ENCODE measurements at places on chromosomes 2 and 18.

DNA sequence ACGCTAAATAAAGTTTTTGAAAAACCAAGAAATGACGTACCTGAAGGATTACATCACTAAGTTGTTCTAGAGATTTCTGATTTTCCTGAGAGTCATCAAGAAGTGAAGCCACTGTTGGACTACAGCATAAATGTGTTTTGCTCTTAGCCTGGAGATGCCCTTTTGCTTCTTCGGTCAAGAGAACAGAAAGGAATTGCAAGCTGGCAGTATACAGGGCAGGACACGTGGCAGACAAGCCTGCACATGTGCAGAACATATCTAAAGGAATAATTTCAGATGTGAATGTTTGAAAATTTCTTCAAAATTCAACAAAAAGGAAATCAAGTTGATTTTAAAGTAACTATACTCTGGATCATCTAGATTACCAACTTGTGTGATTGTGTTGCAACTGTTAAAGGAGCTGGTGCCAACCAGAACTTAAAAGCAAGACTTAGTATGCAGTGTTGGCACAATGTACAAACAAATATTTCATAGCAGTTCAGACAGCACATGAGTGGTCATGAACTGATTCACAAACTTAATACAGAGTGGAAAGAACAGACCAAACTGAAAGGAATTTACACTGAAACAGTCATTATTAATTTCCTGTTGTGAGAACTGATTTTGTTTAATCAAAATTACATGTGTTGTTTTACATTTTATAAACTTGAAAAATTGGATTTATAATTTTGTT is 100.4 kb upstream of the CD226 start:
- DNase-seq = no peak

DNA sequence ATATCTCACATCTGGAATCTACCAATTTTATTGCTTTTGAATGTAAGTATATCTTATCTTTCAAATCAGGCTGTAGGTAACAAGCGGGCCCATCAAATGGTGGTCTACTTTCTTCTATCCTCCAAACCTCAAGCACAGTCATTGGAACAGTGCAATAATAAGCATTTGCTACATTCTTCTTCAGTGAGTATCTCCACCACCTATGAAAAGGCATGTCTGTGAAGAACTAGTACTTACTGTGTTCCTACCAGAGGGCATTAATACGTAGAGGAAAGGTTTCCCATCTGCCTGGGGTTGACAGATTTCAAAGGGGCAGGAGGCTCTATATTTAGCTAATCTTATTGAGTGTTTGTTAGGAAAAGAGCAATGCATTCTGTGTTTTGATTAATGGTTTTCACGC is 411.1 kb downstream of the NCKAP5 start:
- DNase-seq = no peak

- no peak for DNase-seq
These were observed 176.3 kb downstream of the ZFP36L2 start for GRCh38 chr2:43049836-43050801.

GRCh38 chr2:230408244-230408842 is 7.7 kb upstream of the SP100 start:
- no peak for DNase-seq

DNA sequence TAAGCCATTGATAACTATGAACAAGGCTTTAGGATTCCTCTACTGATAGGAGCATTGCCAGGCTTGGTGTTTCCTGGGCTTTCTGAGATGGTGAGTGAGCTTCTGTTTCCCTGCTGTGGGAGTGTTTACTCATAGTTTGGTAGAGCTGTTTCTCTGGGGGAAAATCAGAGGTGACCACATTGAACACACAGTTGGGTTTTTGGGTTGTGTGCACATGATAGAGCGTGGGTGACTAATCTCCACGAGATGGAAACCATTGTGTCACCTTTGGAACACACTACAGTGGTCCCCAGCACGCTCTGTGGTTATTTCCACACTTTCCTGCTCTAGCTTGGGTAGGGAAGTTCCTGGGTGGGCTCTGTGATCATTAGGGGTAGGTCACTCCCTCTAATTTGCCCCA is 5.4 kb downstream of the IL1R1 start:
- peak; percentile 83 for DNase-seq

- DNase-seq = no peak
These were observed 23.9 kb downstream of the SP5 start for GRCh38 chr2:170739048-170739447.

GRCh38 chr2:158501301-158501700 is 44.5 kb downstream of the PKP4 start:
- DNase-seq = no peak

DNA sequence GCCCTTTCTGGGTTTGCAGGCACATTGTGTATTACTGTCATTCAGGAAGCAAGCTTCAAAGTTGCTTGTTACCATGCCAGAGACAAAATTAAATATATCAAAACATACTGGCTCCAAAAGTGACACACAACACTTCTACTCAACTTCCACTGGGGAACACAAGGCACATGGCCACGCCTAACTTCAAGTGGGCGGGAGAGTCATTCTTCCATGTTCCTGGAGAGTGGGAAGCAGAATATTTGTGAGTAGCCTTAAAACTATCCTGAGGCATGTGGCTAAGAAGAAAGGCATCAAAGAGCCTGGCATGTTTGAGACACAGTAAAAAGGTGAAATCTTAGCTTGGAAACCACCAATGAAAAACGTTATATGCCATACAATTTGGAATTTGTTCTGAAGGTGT is 90.5 kb upstream of the TACR1 start:
- DNase-seq = no peak

GRCh38 chr18:25875551-25876240 is 214.7 kb downstream of the SS18 start:
- DNase-seq = no peak

- DNase-seq = peak; percentile 53
These were observed 954 bp upstream of the CTDSP1 start for GRCh38 chr2:218398437-218399390.

DNA sequence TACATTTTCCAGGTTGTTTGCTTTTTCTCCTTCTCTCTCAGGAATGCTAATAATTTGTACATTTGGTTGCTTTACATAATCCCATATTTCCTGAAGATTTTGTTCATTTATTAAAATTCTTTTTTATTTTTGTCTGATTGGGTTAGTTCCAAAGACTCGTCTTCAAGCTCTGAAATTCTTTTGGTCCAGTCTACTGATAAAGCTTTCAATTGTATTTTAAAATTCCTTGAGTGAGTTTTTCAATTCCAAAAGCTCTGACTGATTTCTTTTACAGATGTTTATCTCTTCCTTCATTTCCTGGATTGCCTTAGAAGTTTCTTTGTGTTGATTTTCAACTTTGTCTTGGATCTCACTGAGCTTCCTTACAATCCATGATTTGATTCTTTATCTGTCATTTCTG is 50.0 kb downstream of the MBOAT2 start:
- DNase-seq = no peak

DNA sequence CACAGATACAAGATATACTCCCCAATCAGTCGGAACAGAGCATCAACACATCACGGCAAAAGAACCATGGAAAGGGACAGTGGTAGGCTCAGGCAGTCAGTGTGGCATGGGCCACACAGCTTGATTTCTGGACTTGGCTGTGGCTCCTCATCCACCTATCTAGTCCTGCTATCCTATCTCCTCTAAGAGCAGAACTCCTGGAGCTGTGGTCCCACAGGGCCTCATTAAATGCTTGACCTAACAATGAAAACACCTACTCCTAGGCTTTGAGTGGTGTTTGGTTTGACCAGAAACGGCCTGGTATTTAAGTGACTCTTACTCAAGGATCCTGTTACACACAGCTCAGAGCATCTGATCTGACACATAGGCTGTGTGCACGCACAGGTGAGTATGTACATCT is 33.6 kb upstream of the SMAD2 start:
- no peak for DNase-seq

DNA sequence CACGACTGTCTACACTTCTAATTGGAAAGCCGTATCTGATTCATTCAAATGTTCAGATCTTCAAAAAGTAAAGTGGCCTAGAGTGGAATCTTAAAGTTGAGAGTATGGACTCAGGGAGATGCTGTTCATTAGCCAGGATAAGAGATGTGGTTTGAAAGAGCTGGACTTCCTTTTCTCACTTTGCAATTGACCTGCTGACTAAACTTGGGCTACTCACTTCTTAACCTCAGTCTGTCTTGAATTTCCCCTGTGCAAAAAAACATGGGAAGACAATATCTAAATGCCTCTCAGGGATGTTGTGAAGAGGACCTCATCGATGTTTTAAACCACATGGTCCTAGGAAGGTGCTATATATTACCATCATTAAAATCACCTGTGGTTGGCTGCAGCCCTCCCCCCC is 64.1 kb downstream of the BCL2 start:
- no peak for DNase-seq

GRCh38 chr18:23131693-23132319 is 3.5 kb upstream of the CABLES1 start:
- DNase-seq = peak; percentile 79

- no peak for DNase-seq
These were observed 189.1 kb downstream of the UBE2E3 start for GRCh38 chr2:181169503-181169902.

- no peak for DNase-seq
These were observed 50.9 kb upstream of the PHLPP1 start for GRCh38 chr18:62664414-62664813.

DNA sequence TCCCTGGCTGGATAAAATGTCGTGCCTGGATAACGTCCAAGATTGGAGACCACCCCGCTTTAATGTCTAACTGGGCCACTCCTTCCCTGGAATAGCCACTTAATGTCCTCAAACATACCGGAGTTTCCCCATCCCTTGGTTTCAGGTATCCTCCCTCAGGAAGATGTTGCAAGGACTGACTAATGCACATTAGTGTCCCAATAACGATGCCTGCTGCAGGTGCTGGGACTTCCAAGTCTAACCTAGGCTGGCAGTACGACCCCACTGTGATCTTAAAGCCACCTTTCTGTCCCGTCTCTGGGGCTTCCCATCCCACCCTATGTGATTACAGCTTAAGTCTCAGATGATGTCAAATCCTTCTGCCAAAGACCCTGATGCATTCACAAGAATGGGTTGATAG is 1.1 kb upstream of the ATP6V1C2 start:
- no peak for DNase-seq

DNA sequence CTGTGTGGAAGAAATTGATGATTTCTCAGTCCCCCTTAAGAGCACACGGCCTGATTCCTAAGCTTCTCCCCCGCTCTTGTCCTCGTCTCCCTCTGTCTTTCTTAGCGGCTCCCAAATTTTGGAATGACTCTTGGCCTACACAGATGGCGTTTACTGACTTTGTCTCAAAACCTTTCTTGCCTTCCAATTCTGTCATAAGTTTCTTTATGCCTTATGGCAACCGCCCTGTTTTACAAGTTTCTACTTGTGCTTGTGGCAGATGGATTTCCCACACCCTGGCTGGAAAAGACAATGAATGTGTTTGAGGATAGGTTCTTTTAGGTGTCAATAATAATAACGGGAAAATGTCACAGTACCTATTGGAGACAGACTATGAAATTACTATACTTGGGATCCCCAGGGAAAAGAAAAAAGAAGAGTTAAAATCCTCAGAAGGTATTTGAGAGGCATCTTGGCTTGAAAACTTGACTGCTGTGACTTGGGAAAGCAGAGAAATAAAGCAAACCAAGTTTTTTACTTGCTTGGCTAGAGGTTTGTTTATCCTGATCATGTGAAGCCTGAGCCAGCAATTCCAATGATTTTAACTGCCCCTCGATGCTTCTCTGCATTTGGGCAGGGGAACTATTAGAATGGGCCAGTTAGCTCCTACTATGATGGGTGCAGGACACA is 276.4 kb downstream of the HRH4 start:
- no peak for DNase-seq

GRCh38 chr2:71603311-71603811 is 150.0 kb downstream of the DYSF start:
- DNase-seq = no peak

- no peak for DNase-seq
These were observed 109.6 kb upstream of the SCG2 start for GRCh38 chr2:223711596-223712326.

GRCh38 chr2:173754165-173754564 is 211.0 kb downstream of the SP3 start:
- no peak for DNase-seq

- DNase-seq = no peak
These were observed 17.7 kb upstream of the SP3 start for GRCh38 chr2:173982918-173983317.

- no peak for DNase-seq
These were observed 3.9 kb downstream of the HOXD8 start for GRCh38 chr2:176133389-176133788.

GRCh38 chr2:15905267-15905645 is 35.1 kb upstream of the MYCN start:
- no peak for DNase-seq

- no peak for DNase-seq
These were observed 17.8 kb upstream of the TCF4 start for GRCh38 chr18:55605733-55606338.

- no peak for DNase-seq
These were observed 124.8 kb downstream of the FIGN start for GRCh38 chr2:163610817-163611556.

- no peak for DNase-seq
These were observed 1.7 kb upstream of the GATA6 start for GRCh38 chr18:22167471-22168241.

DNA sequence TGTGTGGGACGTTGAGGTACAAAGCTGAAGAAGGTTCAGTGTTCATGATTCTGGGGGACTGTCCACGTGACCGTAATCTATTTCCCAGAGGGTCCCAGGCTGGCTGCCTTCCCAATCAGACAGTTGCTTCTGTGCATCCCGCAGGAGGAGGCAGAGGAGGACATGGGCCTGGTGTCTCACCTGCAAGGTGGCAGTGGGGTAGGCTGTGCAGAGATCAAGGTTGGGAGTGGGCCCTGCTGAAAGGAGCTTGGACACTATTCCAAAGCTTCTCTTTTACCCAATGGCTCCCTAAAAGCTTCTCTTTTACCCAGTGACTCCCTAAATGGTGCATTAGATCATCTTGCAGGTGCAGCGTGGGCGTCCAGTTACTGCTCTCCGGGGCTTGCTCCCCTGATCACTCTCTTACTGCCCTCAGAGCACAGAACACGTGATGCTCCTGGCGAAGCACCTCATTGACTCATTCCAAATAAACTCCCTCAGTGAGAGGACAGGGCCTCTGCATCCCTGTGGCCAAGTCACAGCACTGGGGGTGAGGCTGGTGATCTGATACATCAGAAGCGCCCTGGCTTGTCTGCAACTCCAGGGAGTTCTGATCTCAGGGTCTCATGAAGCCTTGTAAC is 41.5 kb downstream of the RNF144A start:
- DNase-seq = no peak

All from stimulated activated CD4-positive, alpha-beta T cell treated with anti-CD3 and anti-CD28 coated beads, Interleukin-4, amount 100 ng/mL, for 24 hours (primary cell).